ENCODE measurements at places on chromosomes 16 and 17. TPM values are rescaled to one million over a fixed set of nuclear protein-coding genes. Genes with fewer than 3 reads are reported as not detected.

Gene IGFALS
- 0.23 TPM for total RNA-seq

Gene SLC16A13
- total RNA-seq = 26.8 TPM

GRCh38 chr16:65415460-65415859 lies 293.6 kb upstream of the CDH11 start:
- no peak for DNase-seq

DNA sequence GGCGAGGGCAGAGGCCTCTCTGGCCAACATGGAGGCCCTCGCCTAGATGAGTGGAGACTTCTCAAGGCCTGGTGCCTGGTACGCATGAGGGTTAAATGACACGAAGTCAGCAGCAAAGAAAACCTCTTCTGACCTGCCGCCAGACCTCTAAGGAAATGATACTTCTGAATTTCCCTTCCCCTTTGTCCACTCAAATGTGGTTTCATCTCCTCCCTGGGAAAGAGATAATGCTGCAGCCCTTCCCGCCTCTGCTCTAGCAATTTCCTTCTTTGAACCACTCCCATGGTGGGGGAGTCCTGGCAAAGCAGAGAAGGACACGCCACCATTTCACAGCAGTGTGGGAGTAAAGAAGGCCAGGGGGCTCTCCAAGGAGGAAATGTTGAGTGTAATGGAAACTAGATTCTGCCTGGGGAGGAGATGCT lies 65.7 kb upstream of the BCAR1 start:
- no peak for DNase-seq

- peak; percentile 93 for DNase-seq
These were observed at the start of the genes CTU2 and RNF166 for GRCh38 chr16:88706229-88706964. CTU2 (plus strand) TSS chr16:88706503; CDS start chr16:88706531, 28 bp downstream. RNF166 (minus strand) TSS chr16:88706408; CDS start chr16:88706325, 83 bp downstream.

DNA sequence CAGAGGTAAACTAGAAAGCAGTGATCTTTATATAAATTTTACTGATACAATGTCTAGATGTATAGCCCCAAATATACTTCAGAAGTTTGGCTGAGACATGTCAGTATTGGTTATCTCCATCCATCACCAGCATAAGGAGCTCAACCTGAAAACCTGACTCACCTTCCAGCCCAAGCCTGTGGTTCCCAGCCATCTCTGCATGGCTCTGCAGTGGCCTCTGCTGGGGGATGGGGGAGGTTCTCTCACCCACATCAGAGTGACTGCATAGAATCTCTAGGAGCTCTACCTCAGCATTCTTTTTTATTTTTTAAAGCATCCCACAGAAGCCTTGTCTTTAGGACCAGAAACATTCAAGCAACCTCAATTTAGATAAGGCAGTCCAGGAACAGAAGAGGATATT lies 27.3 kb downstream of the USP7 start:
- DNase-seq = peak; percentile 81

- peak; percentile 85 for DNase-seq
These were observed 46.5 kb downstream of the SRCIN1 start for GRCh38 chr17:38559051-38559879.

DNA sequence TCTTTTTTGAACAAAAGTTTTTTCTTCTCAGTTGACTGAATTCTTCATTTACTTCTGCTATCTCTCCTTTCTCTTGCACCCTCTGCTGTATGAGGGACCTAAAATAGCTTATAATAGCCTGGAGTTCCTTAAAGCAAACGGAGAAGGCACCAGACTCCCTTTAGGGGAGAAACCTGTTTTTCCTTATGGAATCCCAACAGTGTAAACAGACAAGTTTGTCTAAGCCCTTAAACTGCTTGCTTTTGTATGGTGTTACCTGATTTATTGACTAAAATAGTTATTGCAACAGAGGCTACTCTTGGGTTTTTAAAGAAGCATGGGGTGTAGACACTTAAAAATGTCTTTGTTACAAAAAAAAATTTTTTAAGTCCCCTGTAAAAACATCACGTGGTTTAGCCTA lies 12.9 kb upstream of the TRIM25 start:
- DNase-seq = no peak

GRCh38 chr17:74961657-74962350 lies 10.8 kb downstream of the HID1 start:
- peak; percentile 86 for DNase-seq

DNA sequence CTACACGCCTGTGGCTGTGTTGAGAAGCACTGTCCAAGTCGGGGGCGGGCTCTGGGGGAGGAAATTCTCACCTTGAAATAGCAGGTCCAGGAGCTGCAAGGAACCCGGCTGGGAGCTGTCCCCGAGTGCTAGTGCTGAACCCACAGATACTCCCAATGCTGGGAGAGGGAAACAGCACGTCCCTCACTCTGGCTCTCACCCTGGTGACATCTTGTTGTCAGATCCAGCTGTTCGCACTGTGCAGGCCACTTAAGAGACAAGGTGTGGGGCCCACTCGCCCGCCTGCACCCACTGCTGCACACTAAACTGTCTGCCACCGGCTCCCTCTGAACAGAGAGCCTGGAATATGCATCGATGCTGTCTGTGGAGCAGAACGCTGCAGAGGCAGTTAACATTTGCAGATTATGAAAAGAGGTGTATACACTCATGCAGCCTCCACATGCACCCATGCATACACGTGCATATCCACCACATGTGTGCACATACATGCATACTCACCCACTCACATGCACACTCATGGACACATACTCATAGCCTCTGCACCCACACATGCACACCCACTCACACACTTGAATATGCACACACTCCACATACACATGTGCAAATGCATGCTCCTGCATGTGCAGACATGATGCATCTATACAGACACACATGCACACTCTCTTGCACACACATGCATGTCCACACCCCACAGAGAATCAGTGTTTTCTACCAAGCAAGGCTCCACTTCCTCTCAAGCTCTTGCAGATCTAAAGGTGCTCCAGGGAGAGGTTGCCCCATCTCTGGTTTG lies 42.0 kb downstream of the MGAT5B start:
- peak; percentile 48 for DNase-seq

- DNase-seq = no peak
These were observed 195.1 kb downstream of the CDRT15L2 start for GRCh38 chr17:20774472-20775135.

DNA sequence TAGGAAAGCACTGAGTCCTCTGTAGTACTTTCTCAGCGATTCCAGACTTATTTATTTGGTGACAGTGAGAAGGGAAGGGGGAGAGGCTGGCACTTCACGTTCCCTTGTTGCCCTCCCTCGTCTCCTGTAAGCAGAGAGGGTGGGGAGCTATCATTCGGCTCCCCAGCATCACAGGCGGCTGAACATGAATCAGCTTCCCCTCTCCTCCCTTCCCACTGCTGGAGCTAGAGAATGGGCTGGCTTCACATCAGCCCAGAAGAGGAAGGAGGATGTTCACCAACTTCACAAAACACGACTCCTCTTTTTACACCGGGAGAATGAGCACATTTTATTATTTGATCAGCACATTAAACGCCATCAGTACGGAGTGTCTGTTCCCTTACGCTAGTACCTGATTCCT lies 6.7 kb upstream of the CMIP start:
- no peak for DNase-seq

DNA sequence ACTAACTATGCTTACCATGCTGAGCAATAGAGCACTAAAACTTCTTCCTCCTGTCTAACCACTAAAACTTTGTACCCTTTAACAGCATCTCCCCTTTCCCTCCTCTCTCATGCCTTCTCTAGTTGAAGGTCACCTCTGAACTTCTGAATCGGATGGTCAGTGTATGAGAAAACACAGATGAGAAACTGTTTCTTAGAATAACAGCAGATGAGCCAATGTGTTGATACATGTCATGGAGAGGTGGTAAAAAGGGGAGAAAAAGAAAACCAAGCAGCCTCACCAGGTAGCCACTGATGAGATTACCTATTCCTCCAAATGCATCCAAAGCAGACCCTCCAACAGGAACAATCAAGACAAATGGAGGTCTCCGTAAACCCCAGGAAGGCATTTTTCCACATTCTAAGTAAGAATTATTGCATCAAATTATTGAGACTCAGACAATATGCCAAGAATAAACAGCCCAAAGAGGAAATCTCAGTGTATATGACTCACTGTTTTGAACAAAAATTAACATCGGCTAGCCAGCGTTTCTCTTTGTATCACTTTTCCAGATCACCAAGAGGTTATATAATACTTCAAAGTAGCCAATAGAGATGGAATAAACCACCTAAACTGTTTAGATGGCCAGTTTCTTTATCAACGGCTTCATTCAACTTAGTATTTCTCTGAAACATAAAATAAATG lies 793.3 kb upstream of the SOX9 start:
- no peak for DNase-seq

GRCh38 chr17:70613681-70614080 lies 444.3 kb downstream of the KCNJ2 start:
- no peak for DNase-seq

- DNase-seq = no peak
These were observed 60.7 kb downstream of the CLEC16A start for GRCh38 chr16:11004973-11005610.

- no peak for DNase-seq
These were observed 224.2 kb upstream of the IRX3 start for GRCh38 chr16:54510685-54511221.
